ENCODE measurements at places on chromosomes 2 and 18. TPM values are rescaled to one million over a fixed set of nuclear protein-coding genes. Genes with fewer than 3 reads are reported as not detected.

Gene INHA
- polyA plus RNA-seq, result 5.1 TPM

Gene CTLA4
- not detected for polyA plus RNA-seq

Gene SANBR
- polyA plus RNA-seq, result 35.1 TPM

Gene MOCOS
- polyA plus RNA-seq, result 1.1 TPM

Gene RIT2
- 26.4 TPM for polyA plus RNA-seq

Gene SPATA3
- polyA plus RNA-seq, result not detected

Gene LYPD1
- 158 TPM for polyA plus RNA-seq

Gene ERBB4
- polyA plus RNA-seq, result 20.0 TPM

Gene OTOS
- polyA plus RNA-seq, result not detected

Gene DNAJC10
- polyA plus RNA-seq, result 79.3 TPM

Gene LYPD6
- 44.8 TPM for polyA plus RNA-seq

Gene ANXA4
- 25.4 TPM for polyA plus RNA-seq

Gene NGEF
- polyA plus RNA-seq, result 38.9 TPM

Gene SIX2
- 0.16 TPM for polyA plus RNA-seq

Gene OTX1
- polyA plus RNA-seq, result 0.08 TPM

Gene RBFA
- polyA plus RNA-seq, result 29.2 TPM

Gene POMC
- polyA plus RNA-seq, result 4.3 TPM

Gene TNFRSF11A
- polyA plus RNA-seq, result 0.87 TPM

Gene FBXO36
- 6.8 TPM for polyA plus RNA-seq

Gene HTR2B
- polyA plus RNA-seq, result 0.16 TPM

Gene MYO1B
- polyA plus RNA-seq, result 41.5 TPM

Gene CERKL
- 5.8 TPM for polyA plus RNA-seq

Measured in spinal cord (tissue), 10 donors.